ENCODE measurements at places on chromosomes 7 and 10.

GRCh38 chr10:21195252-21195651, 298.1 kb upstream of the NEBL start:
- DNase-seq = peak; percentile 74

DNA sequence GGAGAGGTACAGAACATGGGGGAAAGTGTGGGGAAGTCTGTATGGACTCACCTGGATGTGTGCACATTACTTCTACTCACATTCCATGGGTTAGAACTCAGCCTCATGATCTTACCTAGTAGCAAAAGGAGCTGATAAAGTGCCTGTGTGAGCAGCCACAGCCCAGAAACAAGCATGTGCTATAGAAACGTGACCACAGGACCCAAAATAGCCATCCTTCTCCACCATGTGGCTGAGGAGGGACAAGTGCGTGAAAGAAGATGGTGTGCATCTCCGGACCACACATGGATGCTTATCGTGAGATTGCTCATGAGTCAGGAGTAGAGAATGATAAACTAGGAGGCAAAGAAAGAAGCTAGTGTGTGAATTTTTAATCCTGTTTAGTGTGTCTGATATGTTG, 336.4 kb upstream of the PLXDC2 start:
- DNase-seq = no peak

DNA sequence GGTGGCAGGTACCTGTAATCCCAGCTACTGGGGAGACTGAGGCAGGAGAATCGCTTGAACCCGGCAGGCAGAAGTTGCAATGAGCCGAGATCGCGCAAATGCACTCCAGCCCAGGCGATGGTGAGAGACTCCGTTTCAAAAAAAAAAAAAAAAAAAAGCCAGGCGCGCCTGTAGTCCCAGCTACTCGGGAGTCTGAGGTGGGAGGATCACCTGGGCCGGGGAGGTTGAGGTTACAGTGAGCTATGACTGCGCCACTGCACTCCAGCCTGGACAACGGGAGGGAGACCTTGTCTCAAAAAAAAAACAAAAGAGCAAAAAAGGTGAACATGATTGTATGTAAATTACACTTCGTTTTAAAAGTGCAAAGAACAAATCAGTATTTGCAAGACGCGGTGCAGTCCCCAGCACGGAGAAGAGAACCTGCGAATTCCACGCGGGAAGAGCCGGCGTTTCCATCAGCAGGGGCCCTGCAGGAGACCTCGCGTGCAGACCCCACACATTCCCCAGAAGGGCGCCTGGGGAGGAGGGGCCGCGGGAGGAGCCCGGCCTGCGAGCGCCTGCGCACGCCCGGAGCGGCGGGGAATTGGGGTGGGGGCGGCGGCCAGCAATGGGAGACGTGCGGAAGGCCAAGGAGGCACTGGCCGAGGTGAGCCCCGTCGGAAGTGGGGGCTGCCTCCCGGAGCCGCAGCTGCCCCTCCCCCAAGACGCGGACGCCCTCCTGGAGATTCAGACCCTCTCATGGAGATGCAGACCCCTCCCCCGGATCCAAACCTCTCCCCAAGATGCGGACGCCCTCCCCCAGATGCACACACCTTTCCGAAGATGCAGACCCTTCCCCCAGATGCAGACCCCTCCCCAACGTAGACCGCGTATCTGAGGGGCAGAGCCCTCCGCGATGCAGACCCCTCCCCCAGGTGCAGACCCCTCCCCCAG, 16.7 kb upstream of the SUN1 start:
- no peak for DNase-seq

GRCh38 chr10:34698248-34698831, 116.8 kb downstream of the PARD3 start:
- no peak for DNase-seq

- no peak for DNase-seq
Measured at GRCh38 chr7:122790591-122790990, 87.9 kb upstream of the RNF148 start.

- DNase-seq = no peak
Measured at GRCh38 chr10:12333380-12334185, 15.8 kb upstream of the CAMK1D start.

- no peak for DNase-seq
Measured at GRCh38 chr7:101124376-101125056, 2.4 kb upstream of the SERPINE1 start.

DNA sequence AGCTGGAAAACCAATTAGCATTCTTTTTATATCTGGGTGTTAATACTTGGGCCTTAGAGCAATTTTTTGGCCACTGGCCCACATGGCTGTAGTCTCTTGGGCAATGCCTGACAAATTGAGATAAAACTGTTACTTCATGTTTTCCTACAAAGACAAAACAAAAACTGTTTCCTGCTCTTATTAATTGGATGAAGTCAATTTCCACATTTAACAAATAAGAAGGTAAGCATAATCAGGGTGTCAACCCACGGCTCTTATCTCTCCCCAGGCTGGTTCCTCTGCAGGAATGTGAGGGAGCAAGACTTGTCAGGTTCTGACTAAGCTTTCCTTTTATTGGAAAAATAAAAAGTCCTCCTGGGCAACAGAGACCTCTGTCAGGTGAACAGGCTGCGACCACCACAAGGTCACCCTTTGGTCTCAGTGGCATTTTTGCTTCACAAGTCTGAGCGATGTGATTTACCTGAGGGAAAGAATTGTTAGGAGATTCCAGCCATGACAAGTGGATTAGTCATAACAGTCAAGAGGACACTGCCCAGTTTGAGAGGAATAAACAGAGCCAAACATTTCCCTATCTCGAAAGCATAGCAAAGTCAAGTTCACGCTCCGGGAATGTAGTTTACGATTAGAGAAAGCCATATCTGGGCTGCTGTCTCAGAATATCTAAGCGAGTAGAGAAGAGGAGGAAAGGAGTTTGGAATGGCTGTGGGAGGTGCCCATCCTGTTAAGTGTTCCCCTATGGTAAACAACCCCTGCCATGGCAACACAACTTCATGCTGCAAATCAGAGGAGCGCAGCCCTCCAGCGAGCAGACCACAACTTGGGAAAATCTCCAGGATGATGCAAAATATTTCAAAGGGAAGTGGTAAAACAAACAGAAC, 144.4 kb downstream of the TES start:
- DNase-seq = no peak

GRCh38 chr7:11895337-11895736, 63.3 kb upstream of the THSD7A start:
- no peak for DNase-seq

GRCh38 chr10:97851341-97852001, 1.8 kb downstream of the GOLGA7B start:
- DNase-seq = peak; percentile 71

DNA sequence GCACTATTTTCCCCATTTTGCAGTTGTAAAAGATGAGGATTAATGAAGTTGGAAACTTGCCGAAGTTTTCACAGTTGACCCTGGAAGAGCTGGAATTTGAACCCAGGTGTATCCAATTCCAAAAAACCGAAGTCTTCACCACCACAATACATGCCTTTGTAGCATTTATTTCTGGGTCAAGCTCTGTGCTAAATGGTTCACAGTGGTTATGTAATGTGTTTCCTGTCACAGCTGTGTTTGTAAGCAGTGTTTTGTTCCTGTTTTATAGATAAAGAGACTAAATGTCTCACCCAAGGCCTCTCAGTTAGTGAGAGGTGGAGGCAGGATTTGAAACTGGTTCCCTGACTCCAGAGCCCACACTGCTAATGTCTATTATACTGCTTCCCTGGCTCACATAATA, 17.6 kb downstream of the SFTPA2 start:
- no peak for DNase-seq

DNA sequence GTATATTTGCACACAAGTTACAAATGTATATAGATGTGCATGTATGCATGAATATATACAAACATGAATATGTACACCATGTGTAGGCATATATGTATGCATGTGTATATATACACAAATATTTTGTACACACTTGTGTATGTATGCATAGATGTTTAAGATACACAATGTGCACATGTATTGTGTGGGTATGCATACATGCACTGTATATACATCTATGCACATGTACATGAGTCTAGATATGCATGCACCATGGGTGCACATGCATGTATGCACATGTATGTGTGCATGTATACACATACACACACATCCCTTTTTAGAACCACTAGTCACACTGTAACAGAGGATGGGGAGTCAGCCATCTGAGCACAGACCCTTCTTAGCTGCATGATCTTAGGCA, 249.4 kb downstream of the COBL start:
- DNase-seq = no peak

DNA sequence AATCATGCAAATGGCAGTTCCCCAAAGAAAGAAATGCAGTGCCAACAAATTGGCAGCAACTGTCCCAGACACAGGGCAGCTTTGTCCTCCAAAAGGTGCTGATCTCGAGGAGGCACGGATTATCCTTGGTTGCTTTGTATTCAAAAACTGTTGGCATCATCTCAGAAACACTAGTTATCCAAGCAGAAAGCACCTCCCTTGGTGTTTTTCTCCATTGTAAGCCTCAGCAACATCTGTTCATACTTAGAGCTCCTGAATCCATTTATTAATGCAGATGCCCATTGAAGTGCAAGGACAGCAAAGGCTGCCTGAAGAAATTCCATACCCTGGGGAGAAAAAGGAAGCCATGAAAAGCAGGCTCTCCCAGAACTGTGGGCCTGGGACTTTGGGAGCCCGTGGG, 1.1 kb upstream of the NPS start:
- DNase-seq = no peak

DNA sequence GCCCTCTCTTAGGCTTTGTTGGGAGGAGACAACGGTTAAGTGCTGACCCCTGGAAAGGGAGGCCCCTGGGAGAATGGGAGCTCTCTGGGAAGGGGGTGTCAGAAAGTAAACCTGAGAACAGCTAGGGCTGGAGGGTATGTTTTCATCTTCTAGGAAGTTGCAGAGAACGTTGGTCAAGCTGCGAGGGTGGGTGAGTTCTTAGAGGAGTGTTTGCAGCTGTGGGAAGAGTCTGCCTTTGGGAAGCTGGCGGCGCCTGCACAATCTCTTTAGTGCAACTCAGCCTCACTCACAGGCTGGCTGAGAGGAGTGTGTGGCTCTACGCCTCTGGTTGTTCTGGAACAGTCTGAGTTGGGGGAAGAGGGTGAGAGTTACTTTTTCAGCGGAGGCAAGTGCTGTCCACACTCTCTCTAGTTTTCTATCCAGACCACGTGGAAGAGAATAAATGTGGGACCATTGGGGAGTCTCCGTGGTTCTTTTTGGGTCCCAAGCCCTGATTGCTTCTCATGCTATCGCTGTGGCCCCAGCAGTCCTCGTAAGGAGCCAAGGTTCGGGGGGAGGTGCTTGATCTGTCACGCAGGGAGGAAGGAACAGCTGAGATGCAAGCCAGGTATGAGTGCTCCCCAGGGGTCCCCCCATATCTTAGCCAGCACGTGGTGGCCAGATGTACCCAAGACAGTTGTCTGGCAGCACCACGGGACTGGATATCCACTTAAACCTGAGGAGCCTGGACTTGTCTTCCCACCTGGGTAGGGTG, 237.2 kb downstream of the BUB3 start:
- no peak for DNase-seq
